ENCODE measurements at places on chromosomes 5 and 9.
A peak's percentile ranks its signal among the peaks of the same experiment; 100 is the strongest.

GRCh38 chr9:129334105-129334935 is 156.3 kb upstream of the IER5L start:
- peak; percentile 34 for DNase-seq

DNA sequence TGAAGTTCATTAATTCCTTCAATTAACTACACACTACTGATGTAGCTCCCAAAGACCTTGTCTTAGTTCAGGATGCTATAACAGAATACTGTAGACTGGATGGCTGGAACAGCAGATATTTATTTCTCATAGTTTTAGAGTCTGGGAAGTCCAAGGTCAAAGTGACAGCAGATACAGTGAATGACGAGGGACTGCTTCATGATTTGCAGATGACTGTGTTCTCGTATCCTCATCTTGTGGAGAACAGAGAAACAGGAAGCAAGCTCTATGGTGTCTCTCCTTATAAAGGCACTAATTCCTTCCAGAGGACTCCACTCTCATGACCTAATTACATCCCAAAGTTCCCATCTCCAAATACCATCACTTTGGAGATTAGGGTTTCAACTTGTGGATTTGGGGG is 65.6 kb upstream of the MAP1B start:
- no peak for DNase-seq

DNA sequence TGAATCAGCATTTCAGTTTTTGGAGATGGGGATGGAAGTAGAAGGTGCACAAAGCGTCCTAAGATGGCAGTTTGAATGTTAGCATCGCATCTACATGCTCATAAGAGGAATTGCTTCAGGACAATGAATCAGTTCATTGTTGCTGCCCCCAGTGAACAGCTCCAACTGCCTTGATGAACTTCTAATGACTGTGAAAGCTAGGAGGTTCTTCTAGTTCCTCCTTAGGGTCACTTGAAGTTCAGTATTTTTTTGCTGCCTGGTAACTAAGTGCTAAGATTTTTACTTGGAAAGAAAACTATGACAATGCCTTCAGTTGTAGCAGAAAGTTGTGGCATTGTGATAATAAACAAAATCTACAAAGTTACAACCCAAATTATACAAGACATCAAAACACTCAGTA is 271.6 kb downstream of the RAB3C start:
- no peak for DNase-seq

DNA sequence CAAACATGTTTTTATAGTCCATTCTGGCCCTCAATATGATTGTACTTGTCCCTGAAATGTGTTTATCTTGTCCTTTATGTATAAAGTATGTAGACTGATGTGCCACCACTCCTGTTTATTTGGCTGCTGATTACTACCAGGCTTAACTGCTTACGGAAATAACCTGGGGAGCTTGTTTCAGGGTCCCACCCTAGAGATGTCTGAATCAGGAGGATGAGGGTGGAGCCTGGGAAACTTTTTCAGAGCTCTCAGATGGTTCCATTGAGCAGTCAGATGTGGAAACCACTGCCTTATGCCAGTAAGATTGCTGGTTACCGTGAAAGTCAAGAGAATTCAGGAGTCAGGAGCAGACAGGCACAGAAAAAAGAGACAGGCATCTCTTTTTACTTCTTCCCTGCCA is 19.2 kb downstream of the SLC23A1 start:
- DNase-seq: no peak

DNA sequence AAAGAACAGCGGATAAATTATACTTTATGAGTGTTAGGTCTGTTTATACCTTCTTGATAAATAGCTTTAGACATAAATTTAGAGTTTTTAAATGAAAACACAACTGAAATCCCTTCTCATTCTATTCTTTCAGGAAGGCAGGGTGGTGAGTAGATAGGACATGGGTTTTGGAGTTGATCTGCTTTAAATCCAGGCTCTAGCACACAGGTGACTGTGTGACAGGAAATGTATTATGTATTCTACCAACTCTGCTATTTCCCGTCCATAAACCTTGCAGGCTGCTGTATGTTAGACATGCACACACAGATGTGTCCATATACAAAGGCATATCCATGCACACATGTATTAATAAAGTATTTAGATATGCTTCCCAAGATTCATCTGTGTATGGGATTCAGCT is 19.3 kb upstream of the CARTPT start:
- no peak for DNase-seq

GRCh38 chr5:36641431-36641830 is 35.0 kb downstream of the SLC1A3 start:
- no peak for DNase-seq

DNA sequence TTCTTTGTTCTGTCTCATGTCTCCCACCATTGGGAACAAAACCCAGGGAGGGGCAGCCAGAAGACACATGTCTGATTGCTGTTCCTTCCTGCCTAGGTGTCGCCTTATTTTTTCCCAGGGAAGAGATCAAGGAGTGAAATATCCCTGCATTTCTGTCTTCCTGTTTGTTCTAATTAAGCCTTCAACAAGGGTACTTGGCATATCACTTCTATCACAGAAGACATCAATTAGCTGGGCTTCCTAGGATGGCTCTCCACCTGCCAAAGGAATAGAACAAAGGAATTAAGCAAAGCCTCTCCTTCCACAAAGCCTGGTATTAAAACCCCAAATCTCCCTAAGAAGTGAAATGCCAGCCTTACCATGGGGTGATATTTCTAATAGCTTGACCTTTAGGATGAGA is 299.5 kb upstream of the CD180 start:
- no peak for DNase-seq

GRCh38 chr5:107263387-107264018 is 407.2 kb downstream of the EFNA5 start:
- no peak for DNase-seq

GRCh38 chr5:87570366-87570765 is 157.6 kb upstream of the CCNH start:
- no peak for DNase-seq

GRCh38 chr5:179764056-179764455 is 29.7 kb upstream of the LTC4S start:
- DNase-seq: no peak

GRCh38 chr9:6441269-6441668 is 28.3 kb downstream of the UHRF2 start:
- DNase-seq: no peak

DNA sequence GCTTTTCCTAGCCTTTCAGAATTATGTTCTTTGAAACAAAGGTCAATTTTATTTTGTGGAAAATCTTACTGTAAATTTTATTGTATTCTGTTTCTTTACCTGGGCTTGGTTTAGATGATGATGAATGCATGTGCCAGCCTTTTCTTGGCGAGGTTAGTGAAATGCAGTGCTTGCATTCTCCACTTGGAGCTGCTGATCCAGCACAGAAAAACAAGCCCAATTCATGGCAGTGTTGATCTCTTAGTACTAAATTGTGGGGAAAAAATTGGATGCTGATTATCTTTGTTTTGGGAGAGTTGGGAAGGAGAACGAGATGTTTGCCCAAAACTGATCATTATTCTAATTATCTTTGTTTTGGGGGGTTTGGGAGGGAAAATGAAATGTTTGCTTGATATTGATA is 3.7 kb downstream of the HABP4 start:
- no peak for DNase-seq

- DNase-seq: no peak
These were observed 434.9 kb upstream of the SMARCA2 start for GRCh38 chr9:1580215-1580614.

DNA sequence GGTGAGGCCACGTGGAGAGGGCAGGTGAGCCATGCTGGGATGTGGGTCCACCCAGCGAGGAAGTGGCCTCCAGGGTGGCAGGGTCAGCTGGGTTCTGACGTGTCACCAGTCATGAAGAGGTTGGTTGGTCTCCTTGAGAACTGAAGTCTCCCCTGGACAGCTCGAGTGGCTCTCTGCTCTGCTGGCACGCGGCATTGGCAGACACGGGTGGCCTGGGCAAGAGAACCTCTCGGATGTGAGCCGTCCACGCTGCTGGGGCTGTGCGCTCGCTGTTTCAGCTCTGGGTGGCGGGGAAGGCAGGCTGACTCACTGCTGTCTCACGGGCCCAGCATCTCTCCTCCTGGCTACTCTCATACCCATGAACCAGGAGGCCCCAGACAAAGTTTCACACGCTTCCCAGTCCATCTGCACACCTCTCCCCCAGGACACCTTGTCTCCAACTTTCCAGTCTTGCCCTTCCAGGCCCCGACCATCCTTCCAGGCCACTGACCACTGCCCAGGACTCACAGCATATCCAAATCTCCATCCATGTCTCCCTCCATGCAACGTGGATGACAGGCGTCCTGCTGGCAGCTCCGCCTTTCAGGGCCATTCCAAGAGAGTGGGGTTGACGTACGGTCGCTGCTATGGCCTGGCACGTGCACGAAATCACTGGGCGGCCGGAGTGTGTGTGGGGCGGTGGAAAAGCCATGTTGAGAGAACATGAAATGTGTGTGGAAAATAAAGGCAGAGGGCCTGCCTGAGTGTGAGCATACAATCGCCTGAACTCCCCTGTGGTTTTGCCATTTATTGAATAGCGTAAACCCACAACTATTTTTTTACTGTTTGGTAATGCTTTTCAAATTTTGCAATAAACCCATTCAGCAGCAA is 145.0 kb upstream of the COL5A1 start:
- DNase-seq: no peak

GRCh38 chr5:50733741-50734140 is 67.3 kb downstream of the PARP8 start:
- no peak for DNase-seq

DNA sequence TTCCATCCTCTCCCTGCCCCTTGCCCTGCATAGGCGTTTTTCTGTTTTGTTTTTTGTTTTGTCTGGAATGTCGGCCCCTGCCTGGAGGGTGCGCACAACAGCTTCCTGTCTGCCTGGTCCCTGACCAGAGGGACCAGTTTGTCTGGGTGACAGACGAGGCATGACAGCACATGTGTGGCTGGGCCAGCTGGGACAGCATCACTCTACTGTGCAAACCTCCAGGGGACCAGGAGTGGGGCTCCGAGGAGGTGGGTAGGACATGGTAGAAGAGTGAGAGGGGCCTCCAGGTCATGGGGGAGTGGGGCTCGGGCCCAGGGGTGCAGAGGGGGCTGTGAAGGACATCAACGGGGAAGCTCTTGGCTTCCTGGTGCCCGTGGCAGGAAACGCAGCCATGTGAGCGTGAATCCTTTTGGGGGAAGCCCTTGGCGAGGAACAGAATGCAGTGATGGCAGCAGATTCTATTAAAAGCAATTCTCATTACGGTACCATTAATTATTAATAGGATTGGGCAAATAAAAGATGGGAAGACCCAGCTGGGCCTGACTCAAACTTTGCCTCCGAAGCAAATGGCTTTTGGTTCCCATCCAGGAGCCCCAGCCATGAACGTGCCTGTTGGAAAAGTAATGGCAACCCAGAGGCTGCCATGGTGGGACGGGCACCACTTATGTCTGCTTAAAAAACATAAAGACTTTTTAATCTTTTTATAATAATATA is 184.4 kb upstream of the IER5L start:
- no peak for DNase-seq

DNA sequence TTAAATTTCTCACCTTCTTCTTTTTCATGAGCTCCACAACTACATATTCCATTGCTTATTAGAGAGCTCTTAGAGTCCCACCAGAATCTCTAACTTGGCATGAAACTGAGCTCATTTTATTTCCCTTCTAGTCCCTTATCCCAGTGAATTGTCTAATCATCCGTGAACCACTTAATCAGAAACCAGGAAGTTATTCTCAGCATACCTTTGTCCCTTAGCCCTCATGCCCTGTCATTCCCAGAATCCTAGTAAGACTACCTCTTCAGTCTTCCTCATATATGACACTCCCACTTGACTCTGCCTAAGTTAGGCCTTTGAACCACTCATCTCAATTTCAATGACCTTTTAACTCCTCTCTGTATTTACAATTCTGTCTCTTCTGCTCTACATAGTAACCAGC is 93.0 kb upstream of the PAPPA start:
- no peak for DNase-seq

DNA sequence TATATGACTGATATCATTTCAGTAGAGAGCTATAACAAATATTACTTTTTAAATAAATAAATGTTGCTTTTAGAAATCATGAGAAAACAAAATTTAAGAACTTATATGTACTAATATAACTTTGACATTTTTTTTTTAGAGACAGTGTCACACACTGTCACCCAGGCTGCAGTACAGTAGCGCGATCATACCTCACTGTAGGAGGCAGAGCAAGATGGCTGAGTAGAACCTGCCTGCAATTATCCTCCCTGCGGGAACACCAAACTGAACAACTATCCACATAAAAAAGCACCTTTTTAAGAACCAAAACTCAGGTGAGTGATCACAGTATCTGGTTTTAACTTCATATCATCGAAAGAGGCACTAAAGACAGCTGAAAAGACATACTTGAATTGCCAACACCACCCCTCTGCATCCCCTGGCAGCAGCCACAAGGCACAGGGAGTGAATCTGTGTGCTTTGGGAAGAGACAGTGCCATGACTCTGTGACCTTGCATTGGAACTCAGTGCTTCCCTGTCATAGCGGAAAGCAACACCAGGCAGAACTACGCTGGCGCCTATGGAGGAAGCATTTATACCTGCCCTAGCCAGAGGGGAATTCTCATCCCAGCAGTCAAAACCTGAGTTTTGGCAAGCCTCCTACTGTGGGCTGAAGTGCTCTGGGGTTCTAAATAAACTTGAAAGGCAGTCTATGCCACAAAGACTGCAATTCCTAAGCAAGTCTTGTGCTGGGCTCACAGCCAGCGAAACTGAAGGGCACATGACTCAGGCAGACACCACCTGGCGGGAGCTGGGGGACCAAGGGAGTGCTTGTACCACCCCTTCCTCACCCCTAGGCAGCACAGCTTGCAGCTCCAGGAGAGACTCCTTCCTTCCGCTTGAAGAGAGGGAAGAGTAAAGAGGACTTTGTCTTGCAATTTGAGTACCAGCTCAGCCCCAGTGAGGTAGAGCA is 142.7 kb downstream of the FBXL17 start:
- no peak for DNase-seq

- DNase-seq: no peak
These were observed 164.7 kb upstream of the TARS1 start for GRCh38 chr5:33275921-33276627.

GRCh38 chr9:94853887-94854286 is 127.4 kb downstream of the AOPEP start:
- DNase-seq: no peak

GRCh38 chr9:130990978-130991777 is 17.8 kb upstream of the LAMC3 start:
- no peak for DNase-seq

- DNase-seq: no peak
These were observed 132.1 kb downstream of the NR3C1 start for GRCh38 chr5:143271431-143271830.

GRCh38 chr5:175694371-175695160 is 36.7 kb downstream of the HRH2 start:
- no peak for DNase-seq

Data from NCI-H1417 treated with DMSO at 0.1 percent for 48 hours (cell line).